Neuronal stem cell (in vitro differentiated cells): ENCODE measurements at places on chromosomes 6 and 20.

- no peaks in the 10 kb centered on the region for H3K4me1 ChIP-seq
- peaks cover 12% of the 10 kb centered on the region for H3K27me3 ChIP-seq
- H3K36me3 ChIP-seq = no peaks in the 10 kb centered on the region
- DNase-seq = no peak
Measured at GRCh38 chr20:39100691-39101090, 138.5 kb downstream of the DHX35 start.

- no peak overlapping the region for H3K27ac ChIP-seq
- H3K36me3 ChIP-seq = no peaks in the 10 kb centered on the region
- H3K27me3 ChIP-seq = no peaks in the 10 kb centered on the region
- H3K4me3 ChIP-seq = no peak overlapping the region
Measured at GRCh38 chr6:44561060-44561623, 173.6 kb downstream of the CDC5L start.

DNA sequence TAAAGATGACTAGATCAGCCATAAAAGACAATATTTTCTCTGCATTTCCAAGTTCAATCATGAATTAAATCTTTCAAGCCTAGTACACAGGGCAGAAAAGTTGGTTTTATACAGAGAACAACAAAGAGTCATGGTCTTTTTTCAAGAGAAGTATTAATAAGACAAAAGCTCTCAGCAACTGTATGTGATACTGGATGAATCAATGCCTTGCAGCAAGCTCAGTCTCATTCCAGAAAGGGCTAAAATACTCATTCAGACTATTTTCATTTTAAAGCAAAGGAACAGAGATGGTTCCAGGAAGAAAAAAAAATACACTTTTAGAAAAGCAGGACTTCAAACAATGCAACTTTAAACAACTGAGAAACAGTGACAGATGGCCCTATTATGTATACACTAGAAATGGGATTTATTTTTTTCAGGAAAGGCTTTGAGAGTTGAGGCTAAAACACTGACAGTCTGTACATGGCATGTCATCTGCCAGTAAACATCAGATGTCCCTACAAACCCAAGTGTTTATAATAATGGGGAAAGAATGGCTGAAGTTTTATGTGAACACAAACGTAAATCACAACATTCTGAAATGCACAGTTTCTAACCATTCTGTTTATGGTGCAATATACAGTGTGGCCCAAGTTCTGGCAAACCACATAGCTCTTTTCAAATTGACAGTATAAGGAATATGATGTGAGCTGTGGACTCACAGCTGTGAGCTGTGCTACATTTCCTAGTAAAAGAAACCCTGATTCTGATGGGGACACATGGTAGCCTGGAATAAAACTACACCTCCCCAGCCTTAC, 114.3 kb upstream of the DST start:
- no peaks in the 10 kb centered on the region for H3K36me3 ChIP-seq
- no peak for DNase-seq
- no peaks in the 10 kb centered on the region for H3K27me3 ChIP-seq
- no peak overlapping the region for H3K27ac ChIP-seq
- no peak overlapping the region for H3K4me3 ChIP-seq

DNA sequence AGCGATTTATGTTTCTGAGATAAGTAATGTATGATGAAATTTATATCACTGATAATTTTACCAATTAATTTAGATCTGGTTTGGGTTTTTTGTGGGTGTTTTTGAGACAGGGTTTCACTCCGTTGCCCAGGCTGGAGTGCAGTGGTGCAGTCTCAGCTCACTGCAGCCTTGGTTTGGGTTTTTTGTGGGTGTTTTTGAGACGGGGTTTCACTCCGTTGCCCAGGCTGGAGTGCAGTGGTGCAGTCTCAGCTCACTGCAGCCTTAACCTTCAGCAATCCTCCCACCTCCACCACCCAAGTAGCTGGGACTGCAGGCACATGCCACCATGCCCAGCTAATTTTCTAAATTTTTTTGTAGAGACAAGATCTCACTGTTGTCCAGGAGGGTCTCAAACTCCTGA, 13.0 kb downstream of the MRS2 start:
- no peaks in the 10 kb centered on the region for H3K27me3 ChIP-seq
- no peak overlapping the region for H3K27ac ChIP-seq
- H3K4me1 ChIP-seq = no peaks in the 10 kb centered on the region
- peaks cover 92% of the 10 kb centered on the region for H3K36me3 ChIP-seq

DNA sequence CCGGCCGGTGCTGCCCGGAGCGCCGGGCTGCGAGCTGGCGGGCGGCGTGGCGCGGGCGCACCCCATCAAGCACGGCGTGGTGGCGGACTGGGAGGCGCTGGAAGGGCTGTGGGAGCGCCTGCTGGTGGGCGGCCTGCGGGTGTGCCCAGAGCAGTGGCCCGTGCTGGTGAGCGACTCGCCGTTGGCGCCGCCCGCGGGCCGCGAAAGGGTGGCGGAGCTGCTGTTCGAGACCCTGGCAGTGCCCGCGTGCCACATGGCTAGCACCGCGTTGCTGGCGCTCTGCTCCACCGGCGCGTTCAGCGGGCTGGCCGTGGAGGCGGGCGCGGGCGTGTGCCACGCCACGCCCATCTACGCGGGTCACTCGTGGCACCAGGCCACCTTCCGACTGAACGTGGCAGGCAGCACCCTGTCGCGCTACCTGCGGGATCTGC, 517 bp downstream of the ACTL10 start:
- peaks cover 4% of the 10 kb centered on the region for H3K27me3 ChIP-seq
- peaks cover 10% of the 10 kb centered on the region for H3K4me1 ChIP-seq
- H3K27ac ChIP-seq = no peak overlapping the region
